Stimulated activated CD4-positive, alpha-beta T cell treated with anti-CD3 and anti-CD28 coated beads, Interleukin-15, amount 100 ng/mL, for 1 hour (primary cell): ENCODE measurements at places on chromosomes 4 and X.

DNA sequence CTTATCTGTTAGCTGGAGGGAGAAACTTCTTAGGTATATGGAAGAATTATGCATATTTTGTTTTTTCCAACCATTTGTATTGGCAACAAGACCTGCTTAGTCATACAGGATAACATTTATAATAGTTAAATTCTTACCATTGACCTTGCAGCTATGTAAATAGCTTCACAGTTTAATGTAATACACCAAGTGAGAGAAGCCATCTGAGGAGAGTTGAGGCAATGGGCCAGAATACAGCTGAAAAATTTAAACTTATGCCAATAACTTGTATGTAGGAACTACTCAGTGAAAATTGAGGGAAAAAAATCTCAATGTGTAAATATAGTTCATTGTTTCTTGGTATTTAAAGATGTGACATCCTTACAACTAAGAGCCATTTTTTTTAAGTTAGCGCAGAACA lies 273.5 kb downstream of the DACH2 start:
- no peak for DNase-seq

GRCh38 chrX:134679644-134680043 lies 21.4 kb upstream of the PLAC1 start:
- DNase-seq: no peak

GRCh38 chr4:81164623-81165416 lies 50.2 kb downstream of the PRKG2 start:
- no peak for DNase-seq

DNA sequence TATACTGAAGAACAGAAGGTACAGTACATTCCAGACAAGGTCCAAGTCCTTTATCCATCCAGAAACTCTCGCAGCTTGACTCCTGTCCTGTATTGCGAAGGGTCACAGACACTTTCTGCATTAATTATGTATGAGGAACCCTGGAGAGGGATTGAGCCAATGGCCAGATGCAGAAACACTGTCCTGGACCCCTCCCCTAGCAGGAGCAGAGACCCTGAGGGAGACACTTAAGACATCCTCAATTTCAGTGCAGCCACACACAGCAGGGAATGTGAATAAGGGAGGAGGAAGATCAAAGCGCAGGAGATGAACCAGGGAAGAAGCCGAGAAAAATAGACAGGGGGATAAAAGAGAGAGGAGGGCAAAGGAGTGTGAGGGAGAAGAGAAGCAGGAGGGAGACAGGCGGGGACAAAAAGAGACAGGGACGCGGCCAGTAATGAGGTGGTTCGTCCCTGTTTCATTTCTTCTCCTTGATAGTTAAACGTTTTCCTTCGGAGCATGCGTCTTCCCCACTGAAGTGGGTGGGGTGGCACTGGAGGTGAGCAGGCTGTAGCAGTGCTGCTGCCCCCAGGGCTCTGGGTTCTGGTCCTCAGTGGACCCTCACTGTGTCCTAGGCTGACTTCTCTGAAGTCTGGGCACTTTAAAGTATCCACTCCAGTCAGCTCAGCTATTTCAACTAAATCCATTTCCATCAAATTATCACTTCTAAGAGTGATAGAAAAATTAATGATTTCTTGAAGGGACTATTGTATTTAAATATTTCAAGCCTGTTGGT lies 356.4 kb upstream of the NOCT start:
- no peak for DNase-seq

- DNase-seq: no peak
These were observed 20.7 kb downstream of the FAT1 start for GRCh38 chr4:186702940-186703339.

GRCh38 chr4:10069075-10069642 lies 47.4 kb downstream of the WDR1 start:
- DNase-seq: no peak

- no peak for DNase-seq
These were observed 62.4 kb downstream of the TMEM165 start for GRCh38 chr4:55458164-55458563.

DNA sequence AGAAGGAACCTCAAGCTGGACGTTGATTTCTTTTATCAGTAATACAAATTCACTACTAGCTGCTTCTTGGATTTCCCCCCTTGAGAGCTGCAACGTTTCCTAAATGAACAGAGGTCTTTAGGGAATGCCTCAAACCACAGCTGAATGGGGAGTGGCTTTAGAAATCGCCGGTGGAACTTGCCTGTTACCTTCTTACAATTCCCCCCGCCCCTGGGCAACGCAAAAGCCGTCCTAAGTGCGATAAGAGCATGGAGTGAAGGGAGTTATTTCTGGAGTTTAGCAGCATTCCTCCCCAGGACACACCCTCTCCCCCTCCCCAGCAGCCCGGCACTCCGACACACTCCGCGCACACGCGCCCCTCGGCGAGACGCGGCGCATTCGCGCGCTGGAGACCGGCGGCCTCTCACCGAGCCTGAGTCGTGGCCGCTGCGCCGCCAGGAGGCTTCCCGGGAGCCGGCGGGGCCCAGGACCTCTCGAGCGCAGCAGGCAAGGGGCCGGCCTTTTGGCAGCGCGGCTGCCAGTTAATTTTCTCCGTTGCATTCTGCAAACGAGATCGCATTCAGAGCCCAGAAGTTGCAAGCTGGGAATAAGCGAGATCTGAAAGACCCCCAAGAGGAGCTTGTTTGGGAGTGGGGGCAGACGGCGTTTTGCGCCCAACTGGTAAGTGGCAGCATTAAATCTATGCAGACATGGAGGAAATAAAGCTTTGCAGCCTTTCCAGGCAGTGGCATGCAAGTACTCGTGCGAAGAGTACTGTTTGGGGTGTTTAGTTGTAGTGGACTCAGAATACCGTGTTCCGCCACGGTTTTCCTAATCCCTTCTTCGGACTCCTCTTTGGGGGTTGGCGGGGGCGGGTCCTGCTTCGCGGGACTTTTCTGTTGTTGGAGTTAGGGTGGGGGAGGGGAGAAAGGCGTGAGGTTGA lies 134.7 kb downstream of the PALLD start:
- DNase-seq: no peak

- no peak for DNase-seq
These were observed 37.4 kb downstream of the ETNPPL start for GRCh38 chr4:108725457-108725856.

GRCh38 chr4:74768857-74769525 lies 25.3 kb downstream of the BTC start:
- DNase-seq: no peak

DNA sequence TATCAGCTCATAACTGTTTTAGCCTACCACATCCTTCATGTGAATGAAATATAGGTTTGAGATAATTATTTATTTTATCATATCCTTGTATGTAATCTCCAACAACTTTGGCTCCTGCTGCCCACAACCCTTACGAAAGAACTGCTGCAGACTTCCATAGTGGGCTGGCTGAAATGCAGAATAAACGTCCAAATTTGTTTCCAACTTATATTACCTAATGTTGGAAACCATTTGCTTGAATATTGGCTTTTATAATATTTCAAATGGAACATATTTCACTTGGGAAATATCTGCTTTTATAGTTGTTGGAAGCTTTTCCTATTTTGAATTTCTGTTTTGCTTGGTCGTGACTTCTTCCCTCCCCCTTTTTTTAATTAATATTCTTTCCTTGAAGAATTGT lies 45.0 kb upstream of the ITM2A start:
- no peak for DNase-seq

DNA sequence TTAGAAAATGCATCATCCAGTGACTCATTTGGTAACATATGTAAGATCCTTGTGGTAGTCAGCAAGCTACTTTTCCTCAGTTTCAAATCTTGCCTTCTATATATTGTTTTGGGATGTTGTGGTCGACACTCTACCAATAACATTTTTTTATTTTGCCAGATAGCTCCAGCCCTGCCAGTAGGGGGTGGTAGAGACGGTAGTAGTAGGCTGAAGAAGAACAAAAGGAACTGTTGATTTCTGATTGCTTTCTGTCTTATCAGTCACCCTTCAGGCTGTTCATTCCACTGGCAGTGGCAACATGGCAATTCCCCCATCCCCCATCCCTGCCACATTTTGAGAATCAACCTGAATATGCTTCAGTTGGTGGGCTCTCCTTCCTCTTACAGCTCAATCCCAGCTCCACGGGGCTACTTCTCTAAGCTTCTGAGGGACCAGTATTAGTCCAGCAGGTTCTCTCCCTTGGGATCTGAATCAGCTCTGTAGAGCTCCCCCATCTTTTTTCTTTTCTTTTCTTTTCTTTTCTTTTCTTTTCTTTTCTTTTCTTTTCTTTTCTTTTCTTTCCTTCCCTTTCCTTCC lies 171.5 kb upstream of the VEGFC start:
- DNase-seq: no peak

DNA sequence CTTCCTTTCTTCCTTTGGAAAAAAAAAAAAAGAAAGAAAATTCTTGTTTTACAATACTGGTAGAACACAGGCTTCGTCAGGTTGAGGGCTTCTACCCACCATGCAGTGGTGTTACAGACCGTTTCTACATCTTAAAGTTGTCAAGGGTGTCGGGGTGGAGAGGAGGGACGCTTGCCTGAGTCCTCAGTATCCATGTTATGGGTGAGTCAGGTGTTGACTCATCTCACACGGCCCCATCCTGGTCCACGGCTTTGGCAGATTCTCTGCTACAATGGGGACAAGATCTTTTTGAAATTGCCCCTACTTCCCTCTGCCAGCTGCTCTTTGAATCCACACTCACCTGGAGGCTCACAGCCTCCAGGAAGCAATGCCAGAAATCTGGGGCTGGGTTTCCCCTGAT lies 310.3 kb upstream of the ZFP42 start:
- no peak for DNase-seq

DNA sequence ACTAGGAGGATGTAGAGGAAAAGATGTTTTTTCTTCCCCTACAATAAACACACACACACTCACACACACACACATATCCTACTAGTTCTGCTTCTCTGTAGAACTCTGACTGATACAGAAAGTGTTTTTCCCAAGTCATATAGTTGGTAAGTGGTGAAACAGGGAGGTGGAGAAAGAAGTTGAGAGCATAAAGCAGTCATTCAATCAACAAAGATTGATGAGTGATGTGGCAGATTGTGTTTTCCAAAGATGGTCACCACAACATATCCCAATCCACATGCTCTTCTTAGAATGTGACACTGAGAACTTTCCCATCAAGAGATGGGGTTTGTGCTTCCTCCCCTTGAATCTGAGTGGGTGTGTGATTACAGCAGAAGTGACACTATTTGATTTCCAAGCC lies 123.4 kb upstream of the ATP6AP2 start:
- no peak for DNase-seq

DNA sequence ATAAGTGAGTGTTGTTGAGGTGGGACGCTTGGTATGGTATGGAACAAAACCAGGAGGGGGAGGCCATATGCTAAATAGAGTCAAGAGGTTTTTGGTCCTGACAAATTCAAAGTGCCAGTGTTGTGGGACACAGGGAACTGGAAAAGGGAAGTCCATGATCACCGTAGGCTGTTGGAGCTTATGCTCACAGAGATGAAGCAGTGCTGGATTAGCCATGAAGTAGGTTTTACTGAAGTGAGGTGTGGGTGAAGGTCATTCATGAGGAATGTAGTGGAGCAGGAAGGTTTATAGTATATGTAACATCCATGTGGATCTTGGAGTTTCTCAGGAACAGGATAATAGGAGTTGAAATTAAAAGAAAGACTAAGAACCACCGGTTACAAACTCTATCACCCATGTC lies 256.1 kb upstream of the PITX2 start:
- DNase-seq: no peak

GRCh38 chrX:111040377-111041017 lies 55.5 kb upstream of the PAK3 start:
- no peak for DNase-seq

- no peak for DNase-seq
These were observed 114.6 kb downstream of the ARHGAP10 start for GRCh38 chr4:147846318-147847155.

DNA sequence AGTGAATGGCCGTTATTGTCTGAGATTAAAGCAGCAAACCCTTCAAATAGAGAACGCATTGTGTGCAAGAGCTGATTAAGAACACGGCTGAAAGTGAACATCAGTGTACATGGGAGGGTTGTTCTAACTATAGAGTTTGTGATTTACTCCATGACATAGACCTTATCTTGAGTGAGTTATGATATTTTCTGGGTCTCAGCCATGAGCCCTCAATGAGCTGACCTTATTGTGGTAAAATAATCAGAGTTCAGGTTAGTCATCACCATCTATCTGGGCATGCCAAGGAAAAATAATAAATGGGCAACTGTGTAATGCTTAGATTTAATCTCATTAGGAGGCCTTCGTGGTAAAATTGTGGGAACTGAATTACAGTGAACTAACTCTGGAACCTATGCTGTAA lies 33.2 kb upstream of the CLDN24 start:
- no peak for DNase-seq

GRCh38 chr4:145730026-145730425 lies 50.1 kb downstream of the C4orf51 start:
- DNase-seq: no peak

DNA sequence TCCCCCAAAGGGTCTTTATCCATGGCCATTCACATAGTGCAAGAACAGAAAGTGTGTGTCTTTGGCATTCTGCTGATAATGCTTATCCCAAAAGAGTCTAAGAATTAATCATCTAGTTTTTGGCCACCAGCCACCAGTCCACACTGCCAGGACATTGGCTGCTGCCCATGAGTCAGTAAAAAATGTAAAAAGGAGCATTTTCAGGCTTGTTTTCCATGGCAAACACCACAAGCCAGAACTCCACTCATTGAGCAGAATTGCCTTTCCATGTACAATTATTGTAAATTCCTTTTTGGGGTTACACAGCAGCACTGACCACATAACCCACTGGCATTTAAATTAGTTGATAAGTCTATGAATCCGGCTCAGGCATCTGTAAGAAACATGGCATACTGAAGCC lies 89.2 kb upstream of the PRDX4 start:
- no peak for DNase-seq

GRCh38 chr4:103754844-103755243 lies 35.1 kb upstream of the TACR3 start:
- DNase-seq: no peak

GRCh38 chr4:145406970-145407369 lies 74.7 kb upstream of the SMAD1 start:
- DNase-seq: no peak

- no peak for DNase-seq
These were observed 2.1 kb upstream of the MTNR1A start for GRCh38 chr4:186557486-186557885.

- no peak for DNase-seq
These were observed 30.5 kb upstream of the DKK2 start for GRCh38 chr4:107066621-107067020.

- DNase-seq: no peak
These were observed 63.2 kb downstream of the NPY1R start for GRCh38 chr4:163269166-163269565.

DNA sequence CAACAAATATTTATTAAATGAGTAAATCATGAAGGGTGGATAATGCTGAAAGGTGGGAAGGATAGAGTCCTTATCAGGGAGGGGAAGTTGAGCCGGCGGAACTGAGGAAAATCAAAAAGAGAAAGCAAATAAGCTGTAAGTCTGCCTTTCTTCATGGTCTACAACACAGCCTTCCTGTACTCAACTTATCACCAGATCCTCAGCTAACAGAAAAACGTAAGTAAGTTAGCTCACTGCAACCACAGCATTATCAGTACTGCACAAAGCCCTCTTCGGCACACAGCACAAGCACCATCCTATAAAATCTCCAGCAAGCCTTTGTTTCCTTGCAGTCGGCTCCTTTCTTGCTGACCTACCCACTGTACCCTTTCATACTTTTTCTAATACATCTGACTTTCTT lies 70.3 kb downstream of the CRMP1 start:
- DNase-seq: no peak
